Activated CD4-positive, CD25-positive, alpha-beta regulatory T cell (primary cell): ENCODE measurements at places on chromosomes 3 and 15.

- DNase-seq: no peak
Measured at GRCh38 chr15:26011916-26012315, 148.8 kb upstream of the ATP10A start.

DNA sequence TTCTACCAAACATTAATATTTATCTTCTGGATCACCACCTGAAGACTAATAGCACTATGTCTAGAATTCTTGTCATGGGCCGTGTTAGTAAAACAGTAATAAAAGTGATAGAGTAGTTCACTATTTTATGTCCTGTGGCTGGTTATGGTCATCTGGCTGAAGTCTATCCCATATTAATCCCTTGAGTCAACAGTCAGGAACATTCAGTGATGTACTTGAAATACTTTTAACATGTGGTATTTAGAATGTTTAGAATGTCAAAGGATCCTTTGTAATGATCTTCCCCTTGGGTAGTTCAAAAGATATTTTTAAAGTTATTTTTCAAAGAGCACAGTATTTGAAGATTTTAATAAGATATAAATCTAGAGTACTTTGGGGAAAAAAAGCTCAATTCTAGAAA lies 117.0 kb downstream of the MBNL1 start:
- no peak for DNase-seq

- DNase-seq: no peak
Measured at GRCh38 chr3:65291448-65292125, 603.8 kb upstream of the ADAMTS9 start.

DNA sequence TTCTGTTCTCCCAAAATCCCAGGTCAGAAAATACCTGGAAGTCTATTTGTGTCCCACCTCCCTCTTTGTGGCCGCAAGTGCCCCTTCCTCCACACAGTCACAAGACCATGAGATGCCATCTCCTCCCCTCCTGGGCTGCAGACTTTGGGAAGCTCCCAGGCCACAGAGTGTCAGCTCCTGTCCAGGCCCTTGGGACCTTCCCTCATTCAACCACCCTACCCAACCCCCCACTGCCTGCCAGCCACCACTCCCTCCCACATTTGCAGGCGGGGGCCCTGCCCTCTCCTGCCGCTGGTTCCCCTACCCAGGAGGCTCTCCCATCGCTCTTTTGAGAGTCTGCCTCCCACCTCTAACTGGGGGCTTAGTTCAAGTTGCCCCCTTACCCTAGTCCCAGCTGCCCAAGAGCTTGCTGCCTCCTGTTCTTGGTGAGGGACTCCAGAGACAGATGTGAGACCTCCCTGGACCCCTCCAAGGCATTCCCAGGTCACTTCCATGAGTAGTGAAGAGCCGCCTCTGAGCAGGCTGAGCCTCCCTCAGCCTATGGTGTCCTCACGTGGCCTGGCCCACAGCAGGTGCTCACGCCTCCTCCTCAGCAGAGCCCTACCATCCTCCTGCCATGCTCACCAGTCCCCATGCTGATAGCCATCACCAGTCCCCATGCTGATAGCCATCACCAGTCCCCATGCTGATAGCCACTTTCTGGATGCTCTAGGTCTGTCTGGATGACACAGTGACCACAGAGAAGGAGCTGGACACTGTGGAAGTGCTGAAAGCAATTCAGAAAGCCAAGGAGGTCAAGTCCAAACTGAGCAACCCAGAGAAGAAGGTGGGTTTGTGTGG lies 15.9 kb upstream of the STAB1 start:
- DNase-seq: no peak

DNA sequence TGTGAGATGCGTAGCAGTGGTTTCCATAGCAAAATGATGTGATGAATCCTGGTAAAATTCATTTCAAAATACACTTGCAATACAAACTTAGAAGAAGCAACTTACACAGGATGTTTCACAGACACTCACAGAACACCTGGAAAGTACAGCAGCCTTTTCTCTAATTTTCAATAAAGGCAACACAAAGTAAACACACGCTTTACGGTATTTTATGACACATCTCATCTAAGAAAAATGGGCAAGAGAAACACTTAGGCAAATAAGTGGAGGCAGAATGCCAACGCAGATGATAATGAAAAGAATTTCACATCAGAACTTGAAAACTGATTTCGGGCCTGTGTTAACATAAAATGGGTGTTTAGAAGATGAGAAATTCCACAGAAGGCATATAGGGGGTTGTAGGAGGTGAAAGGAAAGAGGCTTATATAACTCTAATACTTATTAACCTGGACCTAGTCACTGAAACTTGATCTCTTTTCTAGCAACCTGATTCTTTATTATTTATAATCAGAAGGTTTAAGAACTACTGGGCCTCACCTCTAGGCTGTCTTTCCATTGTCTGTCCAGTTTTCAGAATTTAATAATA lies 25.6 kb upstream of the MAP3K13 start:
- DNase-seq: no peak

- no peak for DNase-seq
Measured at GRCh38 chr15:80114114-80114513, 38.7 kb upstream of the FAH start.

GRCh38 chr3:3636815-3637214 lies 162.4 kb upstream of the LRRN1 start:
- DNase-seq: no peak

DNA sequence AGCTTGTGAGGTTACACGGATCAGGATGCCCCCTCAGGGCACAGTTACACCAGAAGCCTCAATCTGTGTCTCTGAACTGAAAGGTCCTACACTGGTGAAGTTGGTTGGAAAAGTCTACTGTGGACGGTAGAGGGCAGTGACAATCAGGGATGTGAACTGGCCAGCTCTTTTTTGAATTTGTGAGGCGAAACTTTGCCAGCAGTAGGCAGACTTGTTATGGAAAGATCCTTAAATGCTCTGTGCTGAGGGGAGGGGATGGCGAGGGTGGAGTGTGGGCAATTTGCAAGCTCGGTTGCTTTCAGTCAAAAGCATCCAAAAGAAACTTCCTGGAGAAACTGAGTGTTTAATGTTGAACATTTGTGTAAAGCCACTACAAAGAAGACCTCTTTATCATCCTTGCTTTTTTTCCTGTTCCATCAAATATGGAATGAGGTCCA lies 127.4 kb upstream of the ABHD17C start:
- no peak for DNase-seq

DNA sequence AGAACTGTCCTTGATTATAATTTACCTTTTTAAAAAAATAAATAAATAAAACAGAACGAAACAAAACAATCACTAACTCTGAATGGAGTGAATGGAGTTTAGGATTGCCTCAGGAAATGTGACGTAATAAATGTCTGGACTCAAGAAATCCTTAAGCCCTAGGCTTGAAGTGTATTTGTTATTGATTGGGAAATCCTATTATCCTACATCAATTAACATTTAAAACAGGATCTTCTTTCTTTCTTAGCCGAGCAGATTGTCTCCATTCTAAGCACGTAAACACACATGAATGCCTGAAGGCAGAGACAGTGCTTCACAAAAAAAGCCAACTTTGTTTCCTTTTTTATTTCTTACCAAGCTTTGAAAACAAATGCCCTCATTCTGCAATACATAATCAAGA lies 33.4 kb downstream of the KAT2B start:
- DNase-seq: no peak
